Hematopoietic multipotent progenitor cell treated with erythropoietin and hydrocortisone succinate and interleukin-3 and kit ligand, for 17 days (in vitro differentiated cells): ENCODE measurements at places on chromosomes 2 and 18.

- no peak for DNase-seq
Observed at GRCh38 chr2:100407073-100407472, 10.4 kb downstream of the CHST10 start.

DNA sequence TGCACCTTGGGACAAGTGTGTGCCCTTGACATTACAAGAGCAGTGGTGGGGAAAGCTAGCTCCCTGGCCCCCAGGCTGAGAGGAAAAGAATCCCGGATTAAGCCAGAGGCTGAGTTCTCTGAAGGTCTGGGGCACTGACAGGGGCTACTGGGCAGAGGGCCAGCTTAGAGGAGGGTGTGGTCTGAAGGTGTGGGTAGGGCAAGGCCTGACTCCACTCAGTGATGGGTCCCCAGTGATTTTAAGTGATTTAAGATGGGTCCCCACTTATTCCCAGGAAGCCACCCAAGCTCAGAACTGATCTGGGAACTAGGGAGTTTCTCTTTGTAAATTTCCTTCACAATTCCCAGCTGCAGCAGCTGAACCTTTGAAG lies 8.8 kb downstream of the TMEM37 start:
- no peak for DNase-seq

DNA sequence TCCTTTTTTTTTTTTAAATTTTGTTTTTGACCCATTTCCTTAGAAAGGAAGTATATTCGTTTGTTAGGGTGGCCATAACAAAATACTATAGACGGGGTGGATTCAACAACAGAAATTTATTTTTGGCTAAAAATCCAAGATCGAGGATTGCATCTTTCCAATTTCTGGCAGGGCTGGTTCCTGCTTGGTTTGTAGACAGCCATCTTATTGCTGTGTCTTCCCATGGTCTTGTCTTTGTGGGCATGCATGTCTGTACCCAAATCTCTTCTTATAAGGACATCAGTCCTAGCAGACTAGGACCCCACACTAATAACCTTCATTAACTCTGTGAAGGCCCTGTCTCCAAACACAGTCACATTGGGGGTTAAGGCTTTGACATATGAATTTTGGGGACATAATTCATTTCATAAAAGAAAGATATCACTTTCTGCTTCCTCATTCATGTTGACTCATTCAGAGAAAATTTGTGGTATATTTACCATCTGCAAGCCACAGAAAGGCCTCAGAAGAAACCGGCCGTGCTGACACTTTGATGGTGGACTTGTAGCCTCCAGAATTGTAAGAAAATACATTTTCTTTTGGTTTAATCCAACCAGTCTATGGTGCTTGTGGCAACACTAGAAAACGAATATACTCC lies 262.1 kb downstream of the LPIN1 start:
- DNase-seq: no peak

DNA sequence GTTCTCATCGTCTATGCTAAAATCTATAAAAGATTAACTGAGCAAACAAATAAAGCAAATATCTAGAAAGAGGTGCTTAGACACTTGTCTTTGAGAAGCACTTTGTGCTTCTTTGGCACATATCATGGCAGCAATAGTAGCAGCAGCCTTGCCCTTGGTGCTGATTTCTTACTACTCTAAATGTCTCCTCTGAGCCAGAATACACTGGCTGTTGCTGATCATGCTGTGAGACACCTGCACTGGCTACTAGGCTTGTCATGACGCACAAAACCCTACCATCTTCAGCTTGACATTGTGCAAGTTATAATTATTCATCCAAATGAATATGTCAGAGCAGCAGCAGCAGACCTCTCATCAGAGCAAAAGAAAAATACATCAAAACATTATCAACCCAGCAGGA lies 46.7 kb downstream of the FANCL start:
- no peak for DNase-seq

GRCh38 chr2:174856447-174856846 lies 92.2 kb upstream of the CHRNA1 start:
- no peak for DNase-seq

DNA sequence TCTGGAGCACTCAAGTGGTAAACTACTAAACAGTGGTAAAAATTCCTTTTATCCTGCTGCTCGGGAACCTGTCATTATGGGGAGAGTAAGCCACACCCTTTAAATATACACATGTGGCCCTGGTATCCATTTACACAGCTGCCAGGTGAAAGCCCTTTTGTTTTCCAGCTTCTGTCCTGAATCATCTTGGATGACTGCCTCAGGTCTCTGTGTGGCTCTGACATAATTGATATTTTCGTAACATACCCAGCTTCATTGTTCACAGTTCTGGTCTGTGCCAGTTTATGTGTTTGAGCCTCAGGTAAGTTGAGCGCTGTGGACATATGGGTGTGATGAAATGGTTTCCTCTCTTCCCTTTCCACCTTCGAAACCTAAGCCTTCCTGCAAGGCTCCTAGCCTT lies 15.7 kb upstream of the TTC39C start:
- no peak for DNase-seq

- DNase-seq: no peak
Observed at GRCh38 chr2:210442878-210443277, 33.7 kb downstream of the LANCL1 start.

GRCh38 chr2:48120112-48120511 lies 213.8 kb upstream of the FBXO11 start:
- DNase-seq: no peak

- no peak for DNase-seq
Observed at GRCh38 chr2:223599640-223600380, 2.4 kb downstream of the SCG2 start.

DNA sequence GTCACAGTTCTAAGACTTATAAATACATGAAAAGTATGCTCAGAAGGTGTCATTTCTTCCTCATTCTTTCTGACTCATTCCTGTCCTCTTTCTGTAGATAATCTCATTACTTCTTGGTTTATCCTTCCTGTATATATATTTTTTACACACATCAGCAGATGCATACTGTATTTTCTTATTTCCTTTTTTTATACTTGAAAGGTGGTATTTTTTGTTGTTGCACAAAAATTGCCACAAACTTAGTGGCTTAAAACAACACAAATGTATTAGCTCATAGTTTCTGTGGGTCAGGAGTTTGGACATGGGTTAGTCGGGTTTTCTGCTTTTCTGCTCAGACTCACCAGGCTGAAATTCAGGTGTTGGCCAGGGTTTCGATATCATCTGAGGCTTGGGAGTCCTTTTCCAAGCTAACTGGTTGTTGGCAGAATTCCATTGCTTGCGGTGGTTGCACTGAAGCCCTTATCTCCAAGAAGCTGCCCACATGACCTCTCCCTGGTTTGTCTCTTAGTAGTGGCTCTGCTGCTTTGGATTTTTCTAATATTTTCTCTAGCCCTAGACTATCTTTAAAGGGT lies 162.6 kb downstream of the FMNL2 start:
- DNase-seq: peak; percentile 54

GRCh38 chr2:176002688-176003210 lies 682 bp upstream of the LNPK start:
- DNase-seq: peak; percentile 64

DNA sequence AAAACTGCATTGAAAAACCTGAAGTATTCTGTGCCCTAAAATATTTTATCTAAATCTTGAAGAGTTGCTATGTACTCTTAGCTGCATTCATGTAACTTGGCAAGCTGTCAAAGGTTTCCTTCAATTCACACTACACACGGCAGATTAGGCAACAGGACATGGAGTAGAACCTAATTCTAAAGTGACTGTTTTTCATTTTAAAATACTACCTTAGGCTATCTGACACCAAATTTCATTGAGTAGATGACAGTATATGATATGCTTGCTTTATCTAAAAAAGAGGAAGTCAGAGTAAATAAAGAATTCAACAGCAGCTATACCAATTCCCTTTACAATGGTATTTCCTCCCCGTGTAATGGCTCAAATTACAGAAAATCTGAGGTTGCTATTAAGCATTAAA lies 45.4 kb downstream of the EXOC6B start:
- no peak for DNase-seq

DNA sequence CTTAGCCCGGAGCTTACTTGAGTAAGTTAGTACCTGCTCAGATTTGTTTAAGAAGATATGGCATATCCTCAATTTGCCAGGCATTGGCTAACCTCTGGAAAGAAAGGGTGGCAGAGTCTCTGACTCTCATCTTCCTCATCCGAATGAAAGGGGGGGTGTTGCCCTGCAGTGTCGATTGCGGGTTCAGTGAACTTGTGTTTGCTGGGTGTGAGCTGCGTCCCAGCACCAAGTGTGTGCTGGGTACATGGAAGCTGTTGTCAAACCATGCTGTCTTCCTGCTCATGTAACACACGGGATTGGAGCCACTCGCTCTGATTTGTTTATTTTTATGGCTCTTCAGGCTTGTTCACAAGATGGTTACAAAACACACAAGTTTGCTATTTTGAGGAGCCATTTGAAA lies 171.4 kb upstream of the PXDN start:
- DNase-seq: no peak

DNA sequence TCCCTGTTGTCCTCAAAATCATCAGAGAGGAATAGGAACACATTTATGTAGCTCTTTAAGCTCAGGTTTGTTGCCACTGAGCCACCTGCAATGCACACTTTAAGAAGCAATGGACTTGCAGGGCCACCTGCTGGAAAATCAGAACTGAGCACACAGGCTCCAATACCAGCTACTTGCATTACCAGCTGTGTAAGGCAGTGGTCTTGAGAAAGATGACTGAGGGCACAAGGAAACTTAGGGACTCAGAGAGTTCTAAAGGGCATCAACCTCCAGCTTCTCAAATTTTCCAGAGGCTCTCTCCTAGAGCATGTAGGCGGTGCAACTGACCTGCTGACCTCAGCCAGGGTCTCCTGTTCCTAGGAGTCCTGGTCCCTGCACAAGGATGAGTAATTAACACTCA lies 2.5 kb upstream of the CNDP2 start:
- DNase-seq: peak; percentile 26

- DNase-seq: no peak
Observed at GRCh38 chr2:110727923-110728322, 4.5 kb upstream of the ACOXL start.

DNA sequence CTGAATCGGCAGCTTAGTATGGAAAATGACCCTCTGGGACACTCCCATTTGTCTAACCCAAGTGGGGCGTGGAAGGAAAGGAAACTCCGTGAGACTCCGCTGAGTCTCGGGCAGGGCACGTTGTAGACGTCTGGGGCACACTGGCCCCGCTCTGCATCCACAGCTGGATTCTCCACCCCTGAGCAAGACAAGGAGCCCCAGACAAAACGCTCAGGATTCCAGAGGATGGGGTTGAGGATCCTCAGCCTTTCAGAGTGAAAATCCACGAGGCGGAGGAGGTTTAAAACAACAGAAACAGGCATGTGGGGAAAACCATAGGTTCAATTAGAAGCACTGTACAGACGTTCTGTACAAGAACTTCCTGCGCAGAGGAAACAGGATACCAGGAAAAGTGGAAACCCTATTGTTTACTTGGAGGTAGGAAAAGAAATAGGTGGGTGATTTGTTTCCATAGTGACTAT lies 124.9 kb upstream of the ZNF236 start:
- DNase-seq: no peak

GRCh38 chr18:72648481-72648960 lies 104.4 kb upstream of the CBLN2 start:
- DNase-seq: no peak

DNA sequence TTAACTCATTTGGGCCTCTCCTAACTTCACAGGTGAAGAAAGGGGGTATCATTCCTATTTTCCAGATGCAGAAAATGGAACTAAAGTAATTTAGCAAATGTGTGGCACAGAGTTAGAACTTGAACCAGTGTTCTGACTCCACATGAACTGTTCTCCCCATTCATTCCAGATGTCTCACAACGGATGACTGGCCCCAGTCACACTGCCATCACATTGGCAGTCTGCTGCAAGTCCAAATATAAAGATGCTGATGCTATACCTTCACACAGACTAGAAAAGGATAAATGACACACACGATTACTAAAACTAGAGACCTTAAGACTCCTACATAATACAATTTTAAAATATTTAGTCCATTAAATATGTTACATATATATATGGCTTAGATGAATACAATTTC lies 195.7 kb downstream of the NBAS start:
- DNase-seq: no peak

DNA sequence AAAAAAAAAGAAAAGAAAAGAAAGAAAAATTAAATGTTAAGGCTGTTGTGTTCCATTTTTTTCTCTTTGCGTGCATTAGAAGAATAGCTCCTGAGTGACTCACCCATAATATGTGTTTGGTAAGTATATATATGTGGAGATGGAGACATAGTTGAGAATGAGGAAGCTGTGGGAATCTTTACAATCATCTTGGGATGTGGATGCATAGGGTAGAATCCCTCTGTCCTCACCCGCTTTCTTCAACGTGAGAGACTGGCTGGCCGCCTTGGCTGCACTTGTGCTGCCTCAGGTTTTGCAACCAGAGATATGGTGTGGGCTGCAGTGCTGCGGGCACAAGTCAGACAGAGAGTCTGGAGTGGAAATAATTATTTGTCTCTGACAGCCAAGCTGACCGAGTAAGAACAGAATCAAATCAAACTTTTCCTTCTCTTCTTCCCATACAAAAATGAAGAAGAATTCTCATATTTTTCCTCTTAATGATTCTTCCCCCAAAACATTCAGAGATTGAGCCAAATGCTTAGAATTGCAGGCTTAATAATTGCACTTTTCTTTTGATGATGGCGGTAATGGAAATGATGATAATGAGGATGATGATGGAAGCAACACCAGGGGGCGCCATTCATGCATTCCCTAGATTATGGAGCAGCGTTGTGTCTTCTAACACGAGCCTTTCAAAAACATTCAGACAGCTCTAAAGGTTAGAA lies 48.5 kb downstream of the SERPINB7 start:
- no peak for DNase-seq

GRCh38 chr2:14385043-14385442 lies 247.5 kb upstream of the LRATD1 start:
- DNase-seq: no peak

- no peak for DNase-seq
Observed at GRCh38 chr2:85605406-85606115, 3.1 kb upstream of the TMEM150A start.

DNA sequence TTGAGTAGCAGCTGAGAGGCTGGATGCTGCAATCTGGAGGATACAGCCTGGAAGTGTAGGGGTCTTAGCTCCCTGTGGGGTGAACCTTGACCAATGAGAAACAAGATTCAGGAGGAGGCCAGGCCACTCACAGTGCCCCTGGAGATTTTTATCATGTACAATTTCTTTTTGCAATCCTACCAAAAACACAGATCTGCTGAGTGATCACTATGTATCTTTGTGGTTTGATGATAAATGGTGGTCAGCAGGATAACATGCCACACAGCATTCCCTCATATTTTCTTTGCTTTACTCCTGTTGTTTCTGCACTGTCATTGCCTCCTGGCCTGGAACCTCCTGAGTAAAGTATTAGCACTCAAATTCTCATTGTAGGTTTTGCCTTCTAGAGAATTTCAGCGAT lies 357.9 kb downstream of the THSD7B start:
- no peak for DNase-seq

DNA sequence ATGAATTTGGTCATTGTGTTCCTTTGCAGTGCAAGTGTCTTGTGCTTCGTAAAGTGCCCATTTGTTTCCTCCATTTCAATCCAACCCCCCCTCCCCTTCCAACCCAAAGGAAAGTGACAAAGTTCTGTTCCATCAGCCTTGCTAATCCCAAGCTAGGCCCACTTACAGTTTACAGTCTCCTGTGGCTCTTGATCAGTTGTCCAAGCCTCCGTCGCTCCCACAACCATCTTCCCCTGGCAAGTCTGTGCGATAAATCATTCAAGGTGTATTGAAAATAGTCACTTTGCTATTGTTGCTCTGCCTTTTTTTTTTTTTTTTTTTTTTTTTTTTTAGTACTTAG lies 6.5 kb downstream of the POU3F3 start:
- no peak for DNase-seq
